ENCODE measurements at places on chromosomes 16 and 17.

- DNase-seq: no peak
Measured at GRCh38 chr16:66267292-66268014, 99.0 kb upstream of the CDH5 start.

- DNase-seq: no peak
Measured at GRCh38 chr16:84897911-84898377, 78.2 kb downstream of the CRISPLD2 start.

GRCh38 chr16:53098526-53099317 is 43.9 kb downstream of the CHD9 start:
- peak; percentile 20 for DNase-seq

DNA sequence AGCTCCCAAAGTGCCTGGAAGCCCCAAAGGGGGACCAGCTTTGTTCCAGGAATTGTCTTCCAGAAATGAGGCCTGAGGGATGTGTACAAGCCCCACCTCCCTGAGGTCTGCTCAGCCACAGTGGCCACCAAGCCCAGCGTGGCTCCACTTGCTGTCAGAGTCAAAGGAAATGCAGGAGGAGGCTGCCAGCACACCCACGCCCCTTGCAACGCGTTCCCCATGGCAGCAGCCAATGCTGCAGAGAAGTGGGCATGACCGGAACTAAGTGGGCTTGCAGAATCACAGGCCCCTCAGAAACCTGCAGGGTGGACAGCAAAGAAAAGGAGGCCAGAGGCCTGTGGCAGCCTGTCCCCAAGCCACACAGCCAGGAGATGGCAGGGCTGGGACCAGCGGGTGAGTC is 320.8 kb downstream of the FOXL1 start:
- no peak for DNase-seq

- DNase-seq: no peak
Measured at GRCh38 chr17:81306898-81307510, 11.9 kb upstream of the SLC38A10 start.

DNA sequence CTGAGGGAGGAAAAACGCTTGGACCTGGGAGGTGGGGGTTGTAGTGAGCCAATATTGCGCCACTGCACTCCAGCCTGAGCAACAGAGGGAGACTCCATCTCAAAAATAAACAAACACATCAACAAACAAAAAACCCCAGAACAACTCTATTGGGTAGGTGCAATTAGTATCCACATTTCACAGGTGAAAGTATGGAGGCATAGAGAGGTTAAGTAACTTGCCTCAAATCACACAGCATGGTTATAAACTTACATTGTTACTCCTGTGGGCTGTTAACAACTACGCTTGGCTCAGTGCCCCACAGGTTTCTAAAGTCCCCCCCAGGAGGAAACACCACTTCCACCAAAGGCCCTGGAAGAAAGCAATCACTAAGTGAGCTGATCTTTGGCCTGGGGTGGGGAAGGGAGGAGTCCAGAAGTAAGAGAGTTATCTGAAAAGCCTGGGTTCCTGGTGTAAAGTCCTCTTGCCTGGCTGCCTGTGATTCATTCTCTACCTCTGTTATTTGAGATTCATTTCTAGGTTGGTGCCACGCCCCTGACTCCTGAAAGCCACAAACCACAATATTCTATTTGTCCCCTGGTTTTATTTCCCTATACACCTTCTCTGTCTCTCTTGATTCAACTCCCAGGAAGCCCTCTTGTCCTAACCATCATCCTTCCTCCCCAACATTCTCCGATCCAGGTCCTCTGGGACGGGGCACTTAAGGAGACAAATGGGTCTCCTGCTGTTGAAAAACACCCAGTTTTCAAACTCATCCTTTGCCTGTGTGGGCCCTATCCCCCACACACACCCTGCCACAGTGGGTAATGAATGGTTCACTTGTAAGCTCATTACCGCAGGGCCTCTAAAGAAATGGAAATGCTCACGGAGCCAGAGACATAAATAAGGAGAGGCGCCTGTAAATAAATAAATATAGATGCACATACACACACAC is 195.4 kb downstream of the XYLT1 start:
- no peak for DNase-seq

DNA sequence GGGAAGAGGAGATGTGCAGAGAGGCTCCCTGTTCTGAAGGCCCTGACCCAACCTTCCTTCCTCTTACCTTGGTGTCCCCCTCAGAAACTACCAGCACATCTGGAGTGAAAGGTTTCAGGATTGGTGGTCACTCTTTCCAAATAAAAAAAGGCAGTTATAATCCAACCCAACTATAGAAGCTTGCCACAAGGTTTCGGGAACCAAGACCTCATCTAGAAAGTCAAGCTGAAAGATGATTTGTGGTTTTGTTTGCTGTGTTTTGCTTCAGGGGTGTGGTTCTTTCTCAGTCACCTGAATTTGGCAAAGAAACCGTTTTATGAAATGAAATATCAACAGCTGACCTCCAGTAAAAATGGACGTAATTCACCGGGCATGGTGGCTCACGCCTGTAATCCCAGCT is 19.3 kb downstream of the SHMT1 start:
- DNase-seq: no peak

- DNase-seq: no peak
Measured at GRCh38 chr17:50060951-50061712, 5.2 kb downstream of the ITGA3 start.

GRCh38 chr17:20276421-20276820 is 190.9 kb downstream of the LGALS9B start:
- DNase-seq: no peak

GRCh38 chr16:77191259-77191969 is 424 bp downstream of the MON1B start:
- no peak for DNase-seq

GRCh38 chr16:14398014-14398717 is 231.9 kb downstream of the PARN start:
- no peak for DNase-seq

GRCh38 chr16:87410968-87411367 is 18.8 kb downstream of the MAP1LC3B start:
- no peak for DNase-seq

GRCh38 chr17:5962371-5962770 is 107.8 kb upstream of the WSCD1 start:
- no peak for DNase-seq

DNA sequence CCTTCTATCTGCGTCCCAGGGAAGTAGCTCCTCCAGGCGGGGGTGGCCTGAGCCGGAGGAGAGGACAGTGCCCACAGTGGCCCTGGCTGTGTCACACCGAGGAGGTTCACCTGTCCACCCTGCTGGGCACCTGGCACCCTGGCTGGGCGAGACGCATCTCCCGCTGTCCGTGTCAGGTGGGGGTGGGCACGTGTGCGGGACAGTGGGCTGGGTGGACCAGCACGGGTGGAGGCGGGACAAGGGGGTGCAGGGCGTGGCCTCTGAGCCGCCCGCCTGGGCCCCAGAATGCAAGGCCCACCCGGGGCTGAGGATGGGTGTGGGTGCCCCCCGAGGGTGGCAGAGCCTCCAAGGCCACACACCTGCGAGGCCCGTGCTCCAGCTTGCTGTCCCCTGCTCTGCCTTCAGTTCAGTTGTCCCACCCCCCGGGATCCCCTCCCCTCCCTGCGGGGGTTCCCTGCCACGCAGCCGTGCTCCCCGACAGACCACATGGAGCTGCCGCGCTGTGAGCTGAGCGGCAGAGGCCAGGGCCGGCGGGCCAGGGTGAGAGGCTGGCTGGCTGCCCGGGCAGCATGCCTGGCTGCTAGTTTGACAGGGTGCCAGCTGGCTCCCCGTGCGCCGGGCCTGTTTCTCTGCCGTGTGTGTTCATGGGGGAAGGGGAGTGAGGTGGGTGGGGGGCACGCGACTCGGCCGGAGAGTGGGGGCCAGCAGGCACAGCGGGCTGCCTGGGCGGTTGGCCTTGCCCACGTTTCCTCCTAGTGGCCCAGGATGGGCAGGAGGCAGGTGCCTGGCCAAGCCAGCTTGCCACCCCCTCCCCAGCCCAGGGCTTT is 33.9 kb downstream of the BAHCC1 start:
- DNase-seq: no peak

DNA sequence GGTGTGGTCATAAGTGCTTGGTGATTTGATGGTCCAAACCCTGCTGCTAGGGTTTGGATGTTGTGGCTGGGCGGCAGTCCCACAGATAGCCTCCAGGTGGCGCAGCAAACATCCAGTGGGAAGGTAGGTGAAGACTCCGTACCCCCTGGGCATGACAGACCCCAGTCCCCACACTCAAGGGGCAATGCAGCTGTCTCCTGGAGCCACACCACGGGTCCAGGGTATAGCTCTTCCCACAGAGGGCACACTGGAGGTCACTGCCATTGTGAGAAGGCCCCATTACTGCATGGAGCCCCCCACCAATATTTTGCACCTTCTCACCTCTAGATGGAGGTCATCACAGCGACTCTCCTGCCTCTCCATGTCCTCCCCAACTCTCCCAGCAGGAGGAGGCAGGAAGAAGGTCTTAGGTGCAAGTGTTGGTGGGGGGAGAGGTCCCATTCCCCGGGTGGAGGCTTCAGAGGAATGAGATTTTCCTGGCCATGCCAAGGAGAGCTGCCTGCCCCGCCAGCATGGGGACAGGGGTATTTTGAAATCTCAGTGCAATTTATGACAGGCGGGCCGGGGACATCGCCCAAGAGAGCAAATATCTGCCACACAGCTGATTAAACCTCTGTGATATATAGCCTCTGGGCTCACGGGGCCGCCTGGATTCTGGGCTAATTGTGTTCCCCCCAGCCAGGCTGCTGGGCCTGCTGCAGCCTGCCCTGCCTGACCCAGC is 17.1 kb upstream of the C17orf113 start:
- no peak for DNase-seq

GRCh38 chr17:82000803-82001570 is 21.7 kb downstream of the CENPX start:
- DNase-seq: no peak

DNA sequence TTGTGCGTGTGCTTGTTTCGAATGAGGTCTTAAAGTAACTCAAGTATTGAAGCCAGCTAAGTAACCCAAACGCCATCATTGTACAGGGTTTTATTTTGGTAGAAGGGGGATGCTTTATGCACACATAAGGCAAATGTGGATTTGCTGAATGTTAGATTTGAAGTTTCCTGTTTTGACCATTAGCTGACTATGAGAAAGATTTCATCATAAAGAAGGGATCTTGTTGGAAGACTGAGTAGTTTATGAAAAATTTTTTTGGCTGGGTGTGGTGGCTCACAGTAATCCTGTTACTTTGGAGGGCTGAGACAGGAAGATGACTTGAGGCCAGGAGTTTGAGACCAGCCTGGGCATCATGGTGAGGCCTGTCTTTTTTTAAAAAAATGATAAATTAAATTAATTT is 10.0 kb upstream of the ZFP3 start:
- no peak for DNase-seq

DNA sequence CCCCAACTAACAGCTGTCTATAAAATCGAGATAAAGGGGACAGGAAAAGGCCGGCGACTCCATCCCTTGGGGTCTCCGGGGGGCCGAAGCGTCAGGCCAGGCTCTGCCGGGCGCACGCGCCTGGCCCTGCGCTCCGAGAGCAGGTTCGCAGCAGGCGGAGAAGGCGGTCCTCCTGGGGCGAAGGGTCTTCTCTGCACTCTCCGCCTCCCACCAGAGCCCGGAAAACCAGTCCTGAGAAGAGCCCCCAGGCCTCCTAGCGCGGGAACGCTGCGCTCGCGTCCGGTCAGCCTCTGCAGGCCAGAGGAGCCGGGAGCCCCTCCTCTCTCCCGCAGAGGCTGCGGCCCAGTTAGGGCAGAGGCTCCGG is 5.1 kb downstream of the FOXF1 start:
- DNase-seq: no peak

DNA sequence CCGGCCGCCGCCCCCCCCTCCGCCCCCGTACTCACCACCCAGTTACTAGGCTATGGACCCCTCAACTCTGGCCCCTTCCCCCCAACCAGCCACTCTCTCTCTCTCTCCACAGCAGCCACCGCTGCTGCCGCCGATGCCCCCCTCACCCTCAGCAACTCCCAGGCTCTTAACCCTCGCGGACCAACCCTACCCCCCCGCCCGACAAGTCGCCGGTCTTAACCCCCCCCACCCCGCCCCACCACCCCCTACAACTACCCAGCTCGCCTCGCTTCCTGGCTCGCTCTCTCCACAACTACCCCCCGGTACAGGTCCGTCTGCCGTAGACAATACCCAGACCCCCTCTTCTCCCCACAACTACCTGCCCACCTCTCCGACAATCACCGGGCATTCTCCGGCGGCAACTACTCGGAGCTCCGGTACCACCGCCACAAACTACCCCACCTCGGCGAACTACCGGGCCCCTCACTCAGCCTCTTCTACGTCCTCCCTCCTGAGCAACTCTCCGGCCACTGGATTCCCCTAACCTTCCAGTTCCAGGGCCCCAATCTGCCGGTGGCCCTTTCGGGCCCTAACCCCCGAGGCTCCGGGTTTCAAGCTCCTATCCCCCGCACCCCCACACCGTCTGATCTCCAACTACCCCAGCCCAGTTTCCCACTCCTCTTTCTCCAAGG is 702 bp downstream of the PHF23 start:
- no peak for DNase-seq

- DNase-seq: no peak
Measured at GRCh38 chr17:40958086-40958953, 8.4 kb downstream of the KRT39 start.

DNA sequence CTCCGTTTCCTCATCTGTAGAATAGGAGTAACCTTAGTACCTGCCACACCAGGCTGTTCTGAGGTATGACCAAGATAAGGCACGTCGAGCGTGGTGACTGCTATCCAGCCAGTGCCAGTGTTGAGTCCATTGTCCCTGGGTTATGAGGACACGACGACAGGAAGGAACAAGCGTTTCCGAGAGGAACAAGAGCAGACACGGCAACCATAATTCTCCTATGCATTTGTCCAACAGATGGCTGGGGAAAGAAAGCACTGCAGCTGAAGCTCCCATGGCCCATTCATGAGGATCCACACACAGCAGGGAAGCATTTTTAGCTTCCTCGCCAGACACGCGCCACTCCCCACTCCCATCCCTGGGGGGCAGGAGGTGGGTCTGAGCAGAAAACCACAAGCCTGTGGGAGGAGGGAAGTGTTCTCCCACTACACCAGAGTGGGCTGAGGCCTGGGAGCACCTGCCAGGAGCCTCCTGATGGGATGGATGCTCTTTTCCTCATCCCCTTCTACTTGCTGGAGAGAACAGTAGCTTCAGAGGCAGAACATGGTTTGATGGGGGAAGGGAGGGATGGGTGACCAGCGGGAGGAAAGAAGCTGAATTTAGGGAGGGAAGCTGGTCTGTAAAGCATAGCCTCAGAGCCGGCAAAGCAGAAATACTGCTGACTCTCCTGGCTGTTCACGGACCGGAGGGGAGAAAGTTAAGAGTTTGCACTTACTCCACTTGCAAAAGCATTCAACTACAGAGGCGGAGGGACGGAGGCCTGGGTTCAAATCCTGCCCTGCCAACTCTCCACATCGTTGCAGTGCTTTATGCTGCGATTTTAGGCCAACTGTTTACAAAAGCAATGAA is 2.7 kb downstream of the COTL1 start:
- DNase-seq: no peak

DNA sequence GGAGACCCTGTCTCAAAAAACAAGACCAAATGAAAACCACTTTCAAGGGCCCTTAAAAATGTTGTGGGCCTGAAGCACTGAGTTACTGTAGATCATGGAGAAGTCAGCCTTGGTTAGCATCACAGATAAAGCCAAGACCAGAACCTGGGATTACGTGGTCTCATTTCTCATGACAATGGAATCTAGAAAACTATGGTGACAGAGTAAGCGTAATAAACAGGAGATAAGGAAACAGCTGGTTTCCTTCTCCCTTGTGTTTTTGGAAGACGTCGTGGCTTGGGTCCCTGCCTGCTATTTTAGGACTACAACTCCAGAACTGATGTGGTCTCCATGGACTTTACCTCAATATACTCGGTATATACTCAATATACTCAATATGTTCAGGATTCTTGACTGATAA is 180.7 kb upstream of the ZFHX3 start:
- DNase-seq: no peak
